ENCODE measurements at places on chromosomes 2 and 18. TPM values are rescaled to one million over a fixed set of nuclear protein-coding genes. Genes with fewer than 3 reads are reported as not detected.

Gene CSRNP3
- polyA plus RNA-seq = 0.88 TPM

Gene SULT1C2
- 1.4 TPM for polyA plus RNA-seq

DNA sequence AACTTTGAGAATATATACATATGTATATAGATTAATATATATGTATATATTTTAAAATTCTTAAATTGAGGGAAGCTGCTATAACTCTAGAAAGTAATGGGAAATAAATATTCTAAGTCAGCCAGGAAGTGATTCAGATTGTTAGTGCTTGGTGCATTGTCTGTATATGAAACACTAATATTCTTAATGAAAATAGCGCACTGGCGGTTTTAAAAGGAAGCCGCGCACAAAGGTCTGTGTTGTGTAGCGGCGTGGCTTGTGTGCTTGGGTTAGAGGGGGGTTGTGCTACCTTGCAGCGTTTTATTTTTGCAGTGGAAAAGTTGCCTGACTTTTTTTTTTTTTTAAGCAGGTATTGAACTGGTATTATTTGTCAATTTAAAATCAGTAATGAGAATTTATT lies 11.3 kb downstream of the TSHZ1 start:
- DNase-seq = no peak

DNA sequence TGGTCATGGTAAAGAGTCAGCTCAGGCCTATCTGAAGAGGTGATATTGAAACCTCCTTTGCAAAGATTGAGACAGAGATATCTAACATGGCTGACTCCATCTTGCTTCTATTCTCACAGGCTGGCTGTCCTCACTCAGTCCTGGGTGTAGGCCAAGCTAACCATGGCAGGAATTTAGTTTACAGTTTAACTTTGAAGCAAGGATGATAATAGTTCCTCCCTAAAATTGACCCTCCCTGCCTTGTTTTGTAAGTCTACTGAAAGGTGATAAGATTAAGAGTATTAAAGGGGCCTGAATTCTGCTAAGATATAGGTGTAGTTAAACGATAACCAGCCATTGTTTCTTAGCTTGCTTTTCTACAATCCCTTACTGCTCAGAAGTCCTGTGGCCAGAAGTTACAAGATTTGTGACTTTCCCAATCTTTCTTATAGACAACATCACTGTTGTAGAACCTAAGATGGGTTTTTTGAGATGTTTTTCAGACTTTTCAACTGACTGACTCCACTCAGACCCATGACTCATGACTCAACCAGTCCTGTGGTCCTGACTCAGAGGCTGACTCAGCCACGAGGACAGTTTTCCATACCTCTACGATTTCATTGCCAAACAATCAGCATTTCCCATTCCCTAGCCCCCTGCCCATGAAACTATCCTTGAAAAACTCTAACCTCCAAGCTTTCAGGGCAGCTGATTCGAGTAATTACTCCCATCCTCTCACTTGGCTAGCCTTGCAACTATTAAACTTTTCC lies 195.7 kb upstream of the SESTD1 start:
- no peak for DNase-seq

- no peak for DNase-seq
Observed at GRCh38 chr18:44474591-44474990, 206.1 kb upstream of the SETBP1 start.

Gene ANKRD23
- 0.96 TPM for polyA plus RNA-seq

Gene DCDC2C
- not detected for polyA plus RNA-seq

Gene VPS4B
- 6.1 TPM for polyA plus RNA-seq

Gene USP14
- 26.2 TPM for polyA plus RNA-seq

DNA sequence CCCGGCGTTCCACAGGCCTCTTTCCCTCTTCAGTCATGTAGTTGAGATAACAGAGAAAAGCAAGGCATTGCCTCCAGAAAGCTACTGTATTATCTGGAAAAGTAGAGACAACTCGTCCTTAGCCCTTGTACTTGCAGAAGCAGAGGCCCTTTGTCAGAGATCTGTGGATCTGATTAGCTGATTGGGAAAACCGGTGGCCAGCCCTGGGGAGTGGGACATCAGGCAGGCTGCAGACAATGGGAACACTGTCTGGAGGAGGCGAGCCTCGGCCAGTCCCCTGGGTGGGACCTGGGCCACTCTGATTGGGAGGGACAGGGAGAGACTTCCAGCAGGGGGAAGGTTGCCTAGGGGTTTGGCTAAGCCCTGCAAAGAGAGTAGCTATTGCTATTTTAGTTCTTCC lies 1.2 kb upstream of the MC2R start:
- DNase-seq = no peak

GRCh38 chr2:73028841-73029240 lies 42.7 kb downstream of the SFXN5 start:
- DNase-seq = no peak

Gene DHRS9
- 10.4 TPM for polyA plus RNA-seq

DNA sequence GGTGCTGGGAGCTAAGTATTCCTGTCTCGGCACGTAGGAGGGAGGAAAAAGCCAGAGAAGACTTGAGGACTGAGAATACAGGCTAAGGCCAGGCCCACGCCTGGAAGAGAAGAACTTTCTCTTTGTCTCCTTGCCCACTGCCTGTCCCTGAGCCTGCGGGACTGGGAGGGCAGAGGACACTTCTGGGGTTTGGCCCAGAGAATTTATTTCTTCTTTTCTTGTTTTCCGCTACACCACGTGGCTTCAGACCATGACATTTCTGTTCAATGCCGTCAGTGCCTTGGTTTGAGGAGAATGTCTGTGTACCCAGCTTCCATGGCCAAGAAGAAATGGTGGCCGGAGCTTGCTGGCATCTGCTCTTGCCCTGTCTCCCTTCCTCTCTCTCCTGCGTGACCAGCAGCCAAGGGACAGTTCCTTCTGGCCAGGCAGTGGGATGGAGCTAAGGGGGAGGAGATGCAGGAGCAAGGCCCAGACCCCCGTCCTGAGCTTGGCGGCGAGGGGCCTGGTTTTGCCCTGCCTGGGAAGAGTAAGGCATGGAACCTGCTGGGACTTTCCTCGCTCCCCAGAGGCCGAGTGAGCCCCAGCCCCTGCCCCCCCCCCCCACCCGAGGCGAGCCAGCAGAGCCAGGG lies 140.3 kb downstream of the KLHL29 start:
- DNase-seq = no peak

GRCh38 chr18:61803393-61803792 lies 89.4 kb downstream of the RNF152 start:
- DNase-seq = no peak

- DNase-seq = no peak
Observed at GRCh38 chr2:33448220-33448899, 28.1 kb upstream of the RASGRP3 start.

Gene EGR4
- polyA plus RNA-seq = not detected

- DNase-seq = no peak
Observed at GRCh38 chr2:158047156-158047611, 54.5 kb upstream of the UPP2 start.

GRCh38 chr2:178076130-178076529 lies 3.6 kb upstream of the PDE11A start:
- DNase-seq = no peak

Gene HNMT
- 9.9 TPM for polyA plus RNA-seq

GRCh38 chr2:128769457-128770142 lies 450.9 kb upstream of the HS6ST1 start:
- no peak for DNase-seq

Gene FNDC4
- polyA plus RNA-seq = 2.3 TPM

DNA sequence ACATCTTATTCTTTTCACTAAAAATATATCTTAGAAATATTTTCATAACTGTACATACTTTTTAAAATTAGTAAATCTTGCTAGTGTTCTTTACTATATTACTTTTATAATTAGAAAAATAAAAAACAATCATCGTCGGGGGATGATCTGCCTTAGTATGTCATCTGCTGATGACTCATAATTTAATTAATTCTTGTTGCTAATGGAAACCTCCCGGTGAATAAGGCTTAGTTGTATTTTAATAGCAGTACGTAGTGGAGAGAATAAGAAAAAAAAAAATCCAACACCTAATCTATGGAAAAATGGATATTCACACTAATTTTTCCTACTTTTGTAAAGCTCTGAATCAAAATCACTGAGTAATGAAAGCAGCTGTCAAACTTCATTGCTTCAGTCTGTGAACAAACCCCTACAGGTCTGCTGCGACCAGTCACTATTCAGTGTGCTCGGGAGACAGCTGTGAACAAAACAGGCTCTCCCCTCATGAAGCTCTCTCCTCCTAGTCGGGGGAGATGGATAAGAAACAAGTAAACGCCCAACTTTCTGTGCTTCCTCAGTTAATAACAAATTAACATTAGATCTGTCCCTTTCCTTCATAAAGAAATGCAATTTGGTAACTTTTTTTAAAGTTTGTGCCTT lies 97.4 kb upstream of the UPP2 start:
- DNase-seq = no peak

Gene CHRND
- not detected for polyA plus RNA-seq

Gene LIMS3
- 3.6 TPM for polyA plus RNA-seq

GRCh38 chr2:98175811-98176210 lies 88.8 kb downstream of the VWA3B start:
- no peak for DNase-seq

Gene CENPA
- polyA plus RNA-seq = 1.5 TPM

Gene LYPD6
- polyA plus RNA-seq = 0.15 TPM

Gene ABCG8
- 0.15 TPM for polyA plus RNA-seq

DNA sequence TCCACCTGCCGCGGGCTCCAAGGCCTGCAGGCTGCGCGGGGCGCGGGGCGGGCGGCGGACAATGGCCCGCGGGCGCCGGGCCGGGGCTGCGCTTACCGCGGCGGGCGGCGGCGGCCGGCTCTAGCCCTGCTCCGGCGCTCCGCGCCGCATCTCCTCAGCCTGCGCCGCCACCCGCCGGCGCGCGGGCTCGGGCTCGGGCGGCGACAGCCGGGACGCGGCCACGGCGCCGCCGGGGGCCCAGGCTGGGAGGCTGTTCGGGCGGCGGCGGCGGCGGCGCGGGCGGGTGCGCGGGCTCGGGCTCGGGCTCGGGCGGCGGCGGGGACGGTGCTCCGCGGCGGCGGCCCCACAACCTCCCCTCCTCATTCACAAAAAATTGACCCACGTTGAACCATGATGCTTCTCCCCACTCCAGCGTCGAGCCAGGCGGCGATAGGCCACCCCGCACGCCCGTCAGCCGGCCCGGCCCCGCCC lies at the start of gene HDAC4:
TSS of gene HDAC4 (minus strand) at position 425 of the 471 bp plus-strand sequence. CDS start 48,321 bp downstream, outside the sequence.
- DNase-seq = no peak

Gene IGFBP5
- polyA plus RNA-seq = 70.6 TPM

- no peak for DNase-seq
Observed at GRCh38 chr2:53438692-53439091, 328.9 kb upstream of the CHAC2 start.

GRCh38 chr2:196963043-196963442 lies 36.5 kb upstream of the PGAP1 start:
- DNase-seq = no peak
